Lower leg skin (tissue), 4 donors: ENCODE measurements at places on chromosomes 1 and 21. TPM values are rescaled to one million over a fixed set of nuclear protein-coding genes. Genes with fewer than 3 reads are reported as not detected.

DNA sequence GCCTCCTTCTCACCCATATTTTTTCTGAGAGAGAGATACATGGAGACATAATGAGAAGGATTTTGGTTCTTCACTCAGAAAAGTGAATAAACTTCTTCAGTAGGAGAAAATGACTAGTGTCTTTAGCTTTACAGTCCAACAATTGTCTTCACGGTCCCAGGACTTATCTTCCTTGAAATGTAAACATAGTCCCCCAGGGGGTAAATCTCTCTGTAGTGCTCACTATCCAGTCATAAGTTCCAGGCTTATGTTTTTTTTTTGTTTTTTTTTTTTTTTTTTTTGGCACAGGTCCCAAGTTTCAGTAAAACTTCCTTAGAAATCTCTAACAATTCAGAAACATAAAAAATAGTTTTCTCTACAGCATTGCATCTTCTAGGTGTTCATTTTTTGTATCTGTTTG, 890.2 kb upstream of the B3GALT2 start:
- no peak for DNase-seq

GRCh38 chr1:39671793-39672550, at the start of gene NT5C1A:
Gene NT5C1A, minus strand, starts transcription at chr1:39672107. Its CDS starts 69 bp downstream, at chr1:39672038.
- DNase-seq, result no peak

DNA sequence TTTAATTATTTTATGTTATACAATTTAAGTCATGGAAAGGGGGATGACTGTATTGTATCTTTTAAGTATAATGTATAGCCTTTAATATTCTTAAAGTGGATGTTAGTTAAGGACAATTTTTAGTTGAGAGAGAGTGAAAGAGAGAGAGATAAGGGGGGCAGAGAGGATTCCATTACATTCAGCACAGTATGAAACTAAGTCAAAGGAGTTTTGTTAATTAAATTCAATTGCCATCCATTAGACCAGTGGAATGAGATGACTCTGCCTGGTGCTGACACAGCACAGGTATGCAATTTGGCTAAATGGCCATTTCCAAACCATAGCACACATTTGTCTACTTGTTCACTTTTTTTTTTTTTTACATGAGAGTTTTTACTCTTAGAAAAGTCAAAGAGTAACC, 27.5 kb downstream of the NFIA start:
- DNase-seq, result no peak

GRCh38 chr1:37764888-37765441, at the start of gene EPHA10:
Gene EPHA10, minus strand, starts transcription at chr1:37765120. Its CDS starts 54 bp downstream, at chr1:37765066.
- no peak for DNase-seq

DNA sequence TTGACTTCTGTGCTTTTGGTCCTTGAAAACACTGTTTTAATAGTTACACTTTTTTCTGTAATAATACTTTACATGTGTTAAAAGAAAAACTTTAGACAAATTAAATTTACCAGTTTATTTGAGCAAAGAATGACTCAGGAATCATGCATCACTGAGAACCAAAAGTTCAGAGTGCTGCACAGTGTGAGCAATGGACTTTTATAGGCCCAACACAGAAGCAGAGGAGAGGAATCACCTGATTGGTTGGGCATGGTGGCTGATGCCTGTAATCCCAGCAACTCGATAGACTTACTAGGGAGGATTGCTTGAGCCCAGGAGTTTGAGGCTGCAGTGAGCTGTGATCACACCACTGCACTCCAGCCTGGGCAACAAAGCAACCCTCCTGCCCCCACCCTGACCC, 29.3 kb downstream of the ZNF648 start:
- DNase-seq, result no peak

RGS16 gene
- 0.37 TPM for total RNA-seq

- DNase-seq, result no peak
These were observed 21.9 kb upstream of the LBR start for GRCh38 chr1:225449774-225450173.

CAMK1G gene
- 1.8 TPM for total RNA-seq

CD2 gene
- total RNA-seq, result 1.1 TPM

- no peak for DNase-seq
These were observed 21.2 kb downstream of the CCT8 start for GRCh38 chr21:29052224-29052623.

- no peak for DNase-seq
These were observed 186.1 kb upstream of the ADAMTS5 start for GRCh38 chr21:27152996-27153395.

GNAT2 gene
- total RNA-seq, result not detected

DNA sequence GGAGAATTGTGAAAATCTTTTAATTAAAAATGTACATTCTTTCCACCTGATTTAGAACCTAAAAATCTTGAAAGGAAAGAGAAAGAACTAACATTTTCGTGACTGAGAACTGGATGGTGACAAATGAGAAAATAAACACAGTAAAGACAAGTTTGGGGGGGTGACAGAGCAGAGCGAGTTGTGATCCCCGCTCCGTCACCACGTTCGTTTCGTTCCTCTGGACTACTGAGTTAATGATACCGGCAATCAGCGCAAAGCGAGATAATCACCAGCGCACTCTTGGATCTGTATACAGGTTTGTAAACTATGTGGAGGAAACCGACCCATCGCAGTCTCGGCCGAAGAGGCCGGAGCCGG, 31.2 kb upstream of the CFAP126 start:
- no peak for DNase-seq
